ENCODE measurements at places on chromosomes 13 and 19.
A peak's percentile ranks its signal among the peaks of the same experiment; 100 is the strongest.

DNA sequence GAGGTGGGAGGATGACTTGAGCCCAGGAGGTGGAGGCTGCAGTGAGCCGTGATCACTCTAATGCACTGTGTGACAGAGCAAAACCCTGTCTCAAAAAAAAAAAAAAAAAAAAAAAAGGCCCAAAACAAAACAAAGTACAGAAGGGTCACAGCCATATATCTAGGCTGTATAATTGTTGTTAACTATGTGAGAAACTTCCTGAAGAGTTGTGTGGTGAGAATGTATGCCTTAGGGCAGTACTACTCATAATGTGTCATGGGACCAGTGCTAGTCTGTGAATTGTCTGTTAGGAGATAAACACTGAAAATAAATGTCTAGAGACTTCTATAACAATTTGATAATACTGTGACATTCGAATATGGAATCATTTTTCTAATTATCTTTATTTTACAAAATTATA is 43.1 kb downstream of the PAN3 start:
- ATAC-seq = no peak

DNA sequence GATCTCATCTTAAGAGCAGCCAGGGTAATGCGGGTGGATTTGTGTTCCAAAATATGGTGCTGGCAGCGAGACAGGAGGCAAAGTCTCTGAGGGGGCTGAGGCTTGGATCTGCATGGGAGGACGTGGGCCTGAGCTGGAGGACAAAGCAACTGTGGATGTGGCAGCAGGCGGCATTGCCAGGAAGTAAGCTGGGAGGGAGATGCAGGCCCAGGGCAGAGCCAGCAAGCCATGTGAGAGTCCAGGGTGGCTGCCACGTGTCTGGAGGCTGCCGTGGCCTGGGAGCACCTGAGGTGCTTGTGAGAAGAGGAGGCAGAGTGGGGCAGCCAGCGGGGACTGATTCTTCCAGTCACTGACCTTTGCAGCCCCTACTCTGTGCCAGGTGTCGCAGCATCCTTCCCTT is 52.0 kb downstream of the DPF1 start:
- no peak for ATAC-seq

GRCh38 chr19:4400135-4400936 is at the start of gene SH3GL1:
Gene SH3GL1, minus strand, starts transcription at chr19:4400547. Its CDS starts 179 bp downstream, at chr19:4400368.
- peak; percentile 68 for ATAC-seq

- no peak for ATAC-seq
These were observed 28.4 kb downstream of the NFIX start for GRCh38 chr19:13023656-13024055.

- no peak for ATAC-seq
These were observed 176.5 kb downstream of the SPRY2 start for GRCh38 chr13:80164462-80164861.

GRCh38 chr19:28466107-28467045 is 746.6 kb downstream of the UQCRFS1 start:
- ATAC-seq = peak; percentile 21
